ENCODE measurements at places on chromosomes 2 and 18. TPM values are rescaled to one million over a fixed set of nuclear protein-coding genes. Genes with fewer than 3 reads are reported as not detected.

TGFA gene
- 0.93 TPM for total RNA-seq

ANKRD53 gene
- total RNA-seq, result 0.34 TPM

CCDC141 gene
- 0.06 TPM for total RNA-seq

- DNase-seq, result no peak
These were observed 404.4 kb upstream of the SYT4 start for GRCh38 chr18:43681661-43682060.

- no peak for DNase-seq
These were observed 1.4 kb downstream of the NEURL3 start for GRCh38 chr2:96503637-96504243.

CTIF gene
- 55.4 TPM for total RNA-seq

LTBP1 gene
- 63.4 TPM for total RNA-seq

CERKL gene
- not detected for total RNA-seq

DNA sequence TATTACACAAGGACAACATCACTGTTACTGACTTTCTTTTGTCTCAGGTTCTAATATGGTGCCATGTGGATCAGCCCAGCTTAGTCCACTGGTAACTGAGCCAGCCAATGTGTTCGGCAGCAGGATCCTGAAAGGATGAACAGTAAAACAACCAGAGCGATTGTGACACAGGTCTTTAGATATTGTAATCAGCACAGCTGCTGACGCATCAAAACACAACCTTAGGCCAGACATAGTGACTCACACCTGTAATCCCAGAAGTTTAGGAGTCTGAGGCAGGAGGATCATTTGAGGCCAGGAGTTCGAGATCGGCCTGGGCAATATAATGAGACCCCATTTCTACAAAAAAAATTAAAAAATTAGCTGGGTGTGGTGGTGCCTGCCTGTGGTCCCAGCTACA is 183.4 kb upstream of the CDH20 start:
- DNase-seq, result no peak

FOXD4L1 gene
- total RNA-seq, result not detected

GRCh38 chr2:229405796-229406195 is 134.7 kb upstream of the PID1 start:
- no peak for DNase-seq

KCNG2 gene
- total RNA-seq, result not detected

DNA sequence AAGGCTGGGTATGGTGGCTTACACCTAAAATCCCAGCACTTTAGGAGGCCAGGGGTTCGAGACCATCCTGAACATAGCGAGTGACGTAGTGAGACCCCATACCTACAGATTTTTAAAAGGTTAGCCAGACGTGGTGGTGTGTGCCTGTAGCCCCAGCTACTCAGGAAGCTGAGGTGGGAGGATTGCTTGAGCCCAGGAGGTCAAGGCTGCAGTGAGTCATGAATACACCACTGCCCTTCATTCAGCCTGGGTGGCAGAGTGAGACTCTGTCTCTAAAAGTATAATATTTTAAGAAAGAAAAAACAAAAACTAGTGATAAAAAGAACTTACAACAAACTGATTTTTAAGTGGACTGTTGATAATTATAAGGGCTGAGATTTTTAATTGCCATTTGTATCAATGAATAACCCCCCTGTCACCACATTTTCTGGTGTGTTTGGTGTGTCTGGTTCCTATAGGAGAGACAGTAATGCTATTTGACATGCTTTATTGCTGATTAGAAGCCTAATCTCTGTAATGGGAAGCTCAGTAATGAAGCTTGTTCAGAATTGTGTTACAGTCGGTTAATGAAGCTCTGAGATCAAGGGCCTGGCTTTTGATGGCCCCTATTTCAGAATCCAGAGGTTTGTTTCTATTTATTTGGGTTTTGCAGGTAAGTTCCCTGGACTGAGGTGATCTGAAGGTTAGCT is 147.0 kb downstream of the NEDD4L start:
- DNase-seq, result no peak

MC5R gene
- not detected for total RNA-seq

SKOR2 gene
- not detected for total RNA-seq

NEU4 gene
- 0.29 TPM for total RNA-seq

CD8B2 gene
- total RNA-seq, result not detected

PFN4 gene
- 2.7 TPM for total RNA-seq

DNA sequence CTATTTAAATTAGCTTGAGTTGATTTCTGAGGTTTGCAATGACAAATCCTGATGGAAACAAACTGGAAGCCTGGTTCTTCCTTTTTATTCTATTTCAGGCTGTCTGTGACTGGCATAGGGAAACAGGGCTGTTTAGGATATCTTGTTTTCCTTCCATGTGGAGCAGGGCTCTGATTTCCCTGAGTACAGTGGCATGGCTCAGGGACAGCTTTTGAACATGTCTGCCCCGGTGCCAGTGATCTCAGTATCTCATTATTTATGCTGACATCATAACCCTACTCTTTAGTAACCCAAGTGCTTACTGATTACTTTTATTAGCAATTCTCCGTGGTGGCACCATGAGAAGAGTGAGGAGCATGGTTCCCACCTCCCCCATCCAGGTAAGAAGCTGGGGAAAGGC is 720.3 kb downstream of the GALR1 start:
- no peak for DNase-seq

DNA sequence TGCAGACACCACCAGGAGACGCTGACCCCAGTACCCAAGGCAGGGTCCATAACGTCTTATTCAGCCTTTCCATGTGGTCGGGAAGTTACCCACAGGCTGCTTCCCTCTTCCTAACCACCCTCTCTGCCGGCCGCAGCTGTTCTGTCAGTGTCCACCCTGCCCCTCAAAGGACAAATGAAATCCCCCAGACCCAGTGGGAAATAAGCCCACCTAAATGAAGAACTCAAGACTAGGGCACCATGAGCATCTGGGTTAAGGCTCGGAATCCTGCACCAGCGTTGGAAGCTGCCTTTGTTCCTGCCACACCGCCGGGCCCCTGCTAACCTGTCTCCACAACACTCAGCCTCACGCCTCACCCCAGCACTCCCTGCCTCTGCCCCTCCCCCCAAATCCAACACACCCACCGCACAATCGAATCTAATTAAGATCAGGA is 21.7 kb downstream of the BCL11A start:
- DNase-seq, result no peak

GRCh38 chr2:98872526-98872925 is 63.5 kb downstream of the CRACDL start:
- no peak for DNase-seq

KYNU gene
- total RNA-seq, result under 0.01 TPM

- no peak for DNase-seq
These were observed 248.1 kb downstream of the MEIS1 start for GRCh38 chr2:66683064-66683463.

UCN gene
- total RNA-seq, result 1.4 TPM

- no peak for DNase-seq
These were observed 84.4 kb upstream of the NARS1 start for GRCh38 chr18:57705832-57706595.

GRCh38 chr2:45839508-45840251 is 188.2 kb downstream of the PRKCE start:
- DNase-seq, result no peak

- DNase-seq, result no peak
These were observed 33.9 kb downstream of the FN1 start for GRCh38 chr2:215401896-215402379.

SP3 gene
- 65.4 TPM for total RNA-seq

ANKRD29 gene
- total RNA-seq, result 0.58 TPM

DNA sequence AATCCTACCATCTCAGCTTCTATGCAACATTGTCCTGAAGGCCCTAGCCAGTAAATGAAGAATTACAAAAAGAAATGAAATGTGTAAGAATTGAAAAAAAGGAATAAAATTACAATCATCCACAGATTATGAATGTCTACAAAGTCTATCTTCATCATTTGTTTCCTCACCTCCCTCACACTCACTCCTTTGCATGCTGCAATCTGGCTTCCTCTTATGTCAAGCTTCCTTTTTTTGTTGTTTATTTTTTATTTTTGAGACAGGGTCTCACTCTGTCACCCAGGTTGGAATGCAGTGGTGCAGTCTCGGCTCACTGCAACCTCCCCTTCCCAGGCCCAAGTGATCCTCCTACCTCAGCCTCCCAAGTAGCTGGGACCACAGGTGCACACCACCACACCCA is 129.0 kb downstream of the CABYR start:
- no peak for DNase-seq

- DNase-seq, result no peak
These were observed 124.0 kb downstream of the PKP4 start for GRCh38 chr2:158580760-158581159.
